ENCODE measurements at places on chromosomes 16 and 17.

DNA sequence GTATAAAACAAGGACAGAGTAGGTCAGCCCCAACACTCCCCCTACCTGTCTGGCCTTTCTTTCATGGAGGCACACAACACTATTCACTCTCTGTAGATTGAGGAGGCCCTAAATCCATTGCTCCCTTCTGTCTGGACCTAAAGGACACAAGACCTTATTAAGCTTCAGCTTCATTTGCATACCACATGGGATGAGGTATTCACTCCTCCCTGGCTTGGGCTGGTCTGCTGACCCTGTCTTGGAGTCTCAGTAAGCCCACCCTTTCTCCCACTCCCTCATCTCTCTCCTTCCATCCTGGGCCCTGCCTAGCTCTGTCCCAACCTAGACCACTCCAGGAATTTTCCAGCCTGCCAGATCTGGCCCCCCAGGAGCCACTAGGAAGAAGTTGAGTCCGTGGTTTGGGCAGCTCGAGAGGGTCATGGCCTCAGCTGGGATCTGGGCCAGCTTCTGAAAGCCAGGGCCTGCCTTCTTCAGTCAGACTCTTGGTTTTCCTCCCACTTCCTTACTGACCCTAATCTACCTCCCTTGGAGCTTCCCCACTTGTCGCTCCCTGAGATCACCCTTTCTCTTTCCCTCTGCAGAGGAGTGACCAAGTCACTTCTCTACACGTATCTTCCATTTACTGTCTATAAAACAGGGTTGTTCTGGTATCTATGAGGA is 6.5 kb upstream of the LLGL1 start:
- DNase-seq = no peak
- no peaks in the 10 kb centered on the region for H3K36me3 ChIP-seq
- no peaks in the 10 kb centered on the region for H3K27me3 ChIP-seq
- H3K4me3 ChIP-seq = no peak overlapping the region
- H3K4me1 ChIP-seq = peaks cover 2% of the 10 kb centered on the region
- no peak overlapping the region for H3K27ac ChIP-seq

DNA sequence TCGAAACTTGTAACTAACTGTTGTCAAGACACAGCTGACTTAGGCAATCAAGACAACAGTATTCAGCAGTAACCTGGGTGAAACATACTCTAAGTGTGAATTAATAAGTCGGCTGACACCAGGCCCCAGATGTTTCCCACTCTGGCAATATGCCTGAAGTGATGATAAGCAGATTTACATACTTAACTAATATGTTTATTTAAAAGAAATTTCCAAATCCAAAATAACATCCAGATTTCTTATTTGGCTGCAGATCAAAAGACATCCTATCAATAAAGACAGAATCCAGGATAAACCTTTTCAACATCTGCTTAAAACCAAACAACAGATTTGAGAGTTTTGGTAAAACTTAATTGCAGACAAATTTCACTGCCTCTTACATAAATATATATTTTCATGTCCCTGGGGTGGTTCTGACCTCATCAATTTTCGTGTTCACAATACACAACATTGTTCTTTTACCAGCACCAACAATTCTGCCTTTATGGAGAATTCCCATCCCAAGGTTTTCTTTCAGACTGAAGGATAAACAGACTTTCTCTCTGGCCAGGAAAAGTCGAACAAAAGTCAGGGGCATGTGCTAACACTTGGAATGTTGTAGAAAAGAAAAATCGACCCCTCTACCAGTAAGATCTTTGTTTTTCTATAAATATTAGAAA is 45.1 kb upstream of the TOX3 start:
- no peak overlapping the region for H3K4me3 ChIP-seq
- no peak for DNase-seq
- H3K27ac ChIP-seq = peak overlapping the region; percentile 85

GRCh38 chr16:11543661-11544393 is 42.9 kb downstream of the LITAF start:
- no peak overlapping the region for H3K4me3 ChIP-seq
- H3K36me3 ChIP-seq = peaks cover 2% of the 10 kb centered on the region
- DNase-seq = no peak

DNA sequence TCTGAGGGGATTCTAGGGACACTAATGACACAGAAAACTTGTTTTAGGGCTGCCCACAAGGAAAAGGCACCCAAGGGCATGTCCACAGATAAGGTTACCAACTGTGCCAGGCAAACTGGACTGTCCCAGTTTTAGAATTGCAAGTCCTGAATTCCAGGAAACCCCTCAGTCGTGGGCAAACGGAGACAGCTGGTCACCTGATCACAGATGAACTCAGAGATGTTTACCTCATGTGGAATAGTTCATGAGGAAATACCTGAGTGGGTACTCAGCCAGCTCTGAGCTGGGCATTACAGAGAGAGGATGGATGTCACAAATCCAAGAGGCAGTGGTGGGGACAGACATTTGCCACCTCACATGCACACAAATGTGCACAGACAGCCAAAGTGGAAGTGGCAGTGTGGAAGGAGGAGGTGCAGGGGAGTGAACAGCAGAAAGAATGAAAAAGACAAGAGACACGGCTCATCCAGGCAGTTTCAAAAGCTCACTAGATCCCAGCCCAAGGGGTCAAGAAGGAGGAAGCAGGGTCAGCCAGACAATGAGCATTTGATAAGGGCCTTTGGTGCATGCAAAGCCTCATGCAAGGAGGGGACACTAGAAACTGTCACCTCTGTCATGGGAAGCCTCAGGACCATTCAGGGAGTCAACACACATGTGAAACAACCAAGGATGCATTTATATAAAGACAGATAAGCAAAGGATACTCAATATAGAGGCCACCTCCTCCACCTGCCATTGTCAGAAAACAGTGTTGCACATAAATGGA is 24.8 kb downstream of the TTLL6 start:
- DNase-seq = no peak
- peaks cover 2% of the 10 kb centered on the region for H3K4me1 ChIP-seq
- H3K27ac ChIP-seq = no peak overlapping the region
- no peak overlapping the region for H3K4me3 ChIP-seq
- no peaks in the 10 kb centered on the region for H3K27me3 ChIP-seq

GRCh38 chr16:57036945-57037344 is 47.6 kb downstream of the NLRC5 start:
- no peak overlapping the region for H3K4me3 ChIP-seq
- peaks cover 17% of the 10 kb centered on the region for H3K36me3 ChIP-seq
- DNase-seq = no peak
- no peak overlapping the region for H3K27ac ChIP-seq
- no peaks in the 10 kb centered on the region for H3K27me3 ChIP-seq
- H3K4me1 ChIP-seq = peaks cover 5% of the 10 kb centered on the region

- no peak overlapping the region for H3K4me3 ChIP-seq
- no peak for DNase-seq
- H3K36me3 ChIP-seq = no peaks in the 10 kb centered on the region
- H3K27ac ChIP-seq = no peak overlapping the region
- no peaks in the 10 kb centered on the region for H3K4me1 ChIP-seq
- no peaks in the 10 kb centered on the region for H3K27me3 ChIP-seq
Observed at GRCh38 chr17:65598746-65599145, 37.3 kb upstream of the AXIN2 start.

GRCh38 chr17:69082696-69083095 is 22.0 kb upstream of the ABCA9 start:
- no peaks in the 10 kb centered on the region for H3K4me1 ChIP-seq
- H3K27ac ChIP-seq = no peak overlapping the region
- H3K27me3 ChIP-seq = no peaks in the 10 kb centered on the region
- H3K36me3 ChIP-seq = no peaks in the 10 kb centered on the region
- no peak for DNase-seq
- no peak overlapping the region for H3K4me3 ChIP-seq

DNA sequence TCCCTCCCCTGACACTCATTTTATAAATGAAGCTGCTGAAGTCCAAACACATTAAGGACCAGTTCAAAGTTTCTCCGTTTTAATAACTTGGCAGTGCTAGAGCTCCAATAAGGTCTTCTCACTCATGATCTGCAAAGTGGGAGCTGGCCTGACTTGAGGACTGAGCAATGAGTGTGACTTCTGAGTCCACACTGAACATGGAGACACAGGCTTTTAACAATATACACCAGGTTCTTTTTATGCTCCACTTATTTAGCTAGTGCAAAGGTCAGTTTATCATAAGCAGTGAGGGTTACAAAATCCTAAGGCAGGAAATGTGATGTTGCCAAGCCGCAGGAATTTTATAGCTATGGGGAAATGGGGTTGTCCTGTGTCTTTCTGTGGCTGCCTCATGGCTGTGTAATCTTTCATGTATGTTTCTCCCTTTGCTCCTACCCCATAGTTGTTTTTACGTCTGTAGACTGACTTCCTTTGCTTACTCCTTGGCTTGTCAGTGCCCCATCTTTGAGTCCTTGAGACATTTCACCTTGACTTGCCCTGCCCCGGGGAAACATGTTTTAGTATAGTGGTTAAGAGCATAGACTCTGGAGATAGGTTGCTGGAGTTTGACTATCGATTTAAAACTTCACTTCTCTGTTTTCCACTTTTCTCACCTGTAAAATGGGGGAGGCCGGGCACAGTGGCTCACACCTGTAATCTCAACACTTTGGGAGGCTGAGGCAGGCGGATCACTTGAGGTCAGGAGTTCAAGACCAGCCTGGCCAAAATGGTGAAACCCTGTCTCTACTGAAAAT is 12.2 kb upstream of the MMD start:
- no peaks in the 10 kb centered on the region for H3K27me3 ChIP-seq
- DNase-seq = peak; percentile 81
- peak overlapping the region; percentile 43 for H3K27ac ChIP-seq
- no peaks in the 10 kb centered on the region for H3K36me3 ChIP-seq

- H3K27me3 ChIP-seq = no peaks in the 10 kb centered on the region
- DNase-seq = no peak
- H3K4me1 ChIP-seq = peaks cover 12% of the 10 kb centered on the region
- no peak overlapping the region for H3K4me3 ChIP-seq
- no peak overlapping the region for H3K27ac ChIP-seq
Observed at GRCh38 chr17:31427684-31428083, 36.2 kb downstream of the RAB11FIP4 start.

- no peak overlapping the region for H3K27ac ChIP-seq
- H3K36me3 ChIP-seq = no peaks in the 10 kb centered on the region
- H3K4me3 ChIP-seq = no peak overlapping the region
- DNase-seq = no peak
- no peaks in the 10 kb centered on the region for H3K27me3 ChIP-seq
Observed at GRCh38 chr17:74691151-74691550, 21.6 kb downstream of the CD300LF start.

- H3K36me3 ChIP-seq = no peaks in the 10 kb centered on the region
- H3K4me1 ChIP-seq = no peaks in the 10 kb centered on the region
- no peak overlapping the region for H3K4me3 ChIP-seq
- H3K27ac ChIP-seq = no peak overlapping the region
- no peaks in the 10 kb centered on the region for H3K27me3 ChIP-seq
Observed at GRCh38 chr17:9444687-9445086, 130.9 kb downstream of the STX8 start.

DNA sequence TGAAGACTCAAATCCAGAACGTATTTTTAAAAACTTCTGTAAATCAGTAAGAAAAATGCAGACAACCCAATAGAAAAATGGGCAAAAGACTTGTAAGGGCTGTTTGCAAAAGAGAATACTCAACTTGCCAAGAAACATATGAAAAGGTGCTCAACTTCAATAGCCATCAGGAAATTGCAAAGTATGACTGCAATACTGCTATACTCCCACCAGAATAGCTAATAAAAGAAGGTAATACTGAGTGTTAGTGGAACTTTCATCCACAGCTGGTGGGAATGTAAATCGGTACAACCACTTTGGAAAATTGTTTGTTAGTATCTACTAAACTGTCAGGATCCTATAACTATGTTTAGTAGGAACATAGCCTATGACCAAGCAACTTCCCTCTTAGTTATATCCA is 48.1 kb downstream of the TBX4 start:
- no peak overlapping the region for H3K27ac ChIP-seq
- no peak overlapping the region for H3K4me3 ChIP-seq
- DNase-seq = no peak
- peaks cover 6% of the 10 kb centered on the region for H3K4me1 ChIP-seq

DNA sequence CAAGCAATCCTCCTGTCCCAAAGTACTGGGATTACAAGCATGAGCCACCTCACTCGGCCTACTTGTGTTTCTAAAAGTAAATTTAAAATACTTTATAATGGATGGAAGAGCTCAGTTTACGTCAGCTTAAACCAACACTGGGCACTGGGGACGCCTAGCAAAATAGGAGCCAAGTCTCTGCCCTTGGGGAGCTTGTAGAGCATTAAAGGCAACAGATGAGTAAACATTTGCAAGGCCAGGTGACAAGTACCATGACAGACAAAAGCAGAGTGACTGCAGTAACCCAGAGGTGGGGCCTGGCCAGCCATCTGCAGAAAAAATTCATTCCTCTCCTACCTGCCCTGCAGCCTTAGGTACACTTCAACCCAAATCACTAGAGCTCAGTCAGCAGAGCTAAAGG is 12.1 kb upstream of the NLK start:
- H3K27ac ChIP-seq = no peak overlapping the region
- H3K36me3 ChIP-seq = no peaks in the 10 kb centered on the region
- DNase-seq = no peak
- no peaks in the 10 kb centered on the region for H3K4me1 ChIP-seq
- no peak overlapping the region for H3K4me3 ChIP-seq
- no peaks in the 10 kb centered on the region for H3K27me3 ChIP-seq

GRCh38 chr17:32361270-32361669 is 11.3 kb downstream of the ZNF207 start:
- H3K27ac ChIP-seq = no peak overlapping the region
- H3K4me3 ChIP-seq = no peak overlapping the region
- H3K4me1 ChIP-seq = no peaks in the 10 kb centered on the region
- no peaks in the 10 kb centered on the region for H3K27me3 ChIP-seq
- peaks cover 25% of the 10 kb centered on the region for H3K36me3 ChIP-seq
- no peak for DNase-seq
